Hair follicle dermal papilla cell (primary cell): ENCODE measurements at places on chromosomes 12 and 14. TPM values are rescaled to one million over a fixed set of nuclear protein-coding genes. Genes with fewer than 3 reads are reported as not detected.

Gene VWF
- total RNA-seq: 0.24 and 0.81 TPM in 2 replicates

Gene MYH6
- total RNA-seq: not detected in 2 replicates

Gene RNASE7
- total RNA-seq: not detected in 2 replicates

Gene FGD6
- 13.7 and 21.3 TPM in 2 replicates for total RNA-seq

Gene SRRM4
- total RNA-seq: not detected in 2 replicates

Gene MSRB3
- 59.1 and 74.6 TPM in 2 replicates for total RNA-seq

Gene DCN
- 827 and 850 TPM in 2 replicates for total RNA-seq

Gene FAM186B
- total RNA-seq: 0.49 and 0.61 TPM in 2 replicates

Gene DTX1
- total RNA-seq: under 0.01 TPM in 2 replicates

Gene TMEM121
- total RNA-seq: 5.8 and 7.6 TPM in 2 replicates

Gene EMP1
- 320 and 393 TPM in 2 replicates for total RNA-seq

Gene GSC
- total RNA-seq: 0.97 TPM in 1 of 2 replicates, not detected in the other

Gene EFCAB11
- total RNA-seq: 2.8 TPM in 2 replicates

Gene DACT1
- total RNA-seq: 2.1 and 2.9 TPM in 2 replicates

Gene CD69
- not detected in 2 replicates for total RNA-seq

Gene CLEC7A
- total RNA-seq: not detected in 2 replicates

Gene BHLHE41
- 8.6 and 9.4 TPM in 2 replicates for total RNA-seq

Gene CHMP4A
- total RNA-seq: 19.1 and 25.4 TPM in 2 replicates

Gene PLEKHD1
- total RNA-seq: under 0.01 and 0.24 TPM in 2 replicates

Gene LMNTD1
- 0.16 and 0.85 TPM in 2 replicates for total RNA-seq

Gene SLC25A47
- total RNA-seq: 0.16 TPM in 1 of 2 replicates, not detected in the other

Gene CD163
- 0.24 and 0.49 TPM in 2 replicates for total RNA-seq

Gene CCDC60
- not detected in 2 replicates for total RNA-seq

Gene SYT1
- total RNA-seq: 0.85 and 2.1 TPM in 2 replicates

Gene LPAR5
- total RNA-seq: 0.12 TPM in 1 of 2 replicates, not detected in the other
